NCI-H1048 (cell line): ENCODE measurements at places on chromosomes 3 and 15.

DNA sequence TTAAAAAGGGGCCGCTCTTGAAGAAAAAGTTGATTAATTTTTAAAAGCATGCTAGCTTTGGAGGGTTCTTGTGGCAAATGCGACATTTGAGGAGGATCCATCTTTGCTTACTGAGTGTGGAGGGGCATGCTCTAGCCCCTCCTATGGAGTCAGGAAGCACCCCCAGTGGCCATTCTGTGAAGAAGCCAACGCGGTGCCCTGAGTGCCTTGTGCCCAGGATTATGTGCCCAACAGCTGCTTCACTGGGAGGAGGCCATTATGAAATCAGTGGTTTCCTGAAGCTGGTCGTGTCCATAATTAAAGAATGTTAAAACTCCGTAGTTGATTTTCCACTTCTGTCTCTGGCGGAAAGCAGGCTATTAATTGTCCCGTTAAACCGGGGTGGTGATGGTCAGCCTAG lies 69.1 kb upstream of the TNFAIP8L3 start:
- no peak for DNase-seq

- DNase-seq: no peak
These were observed 1092.0 kb downstream of the NAALADL2 start for GRCh38 chr3:175951047-175951694.

- no peak for DNase-seq
These were observed 339.1 kb downstream of the SATB1 start for GRCh38 chr3:18086078-18086477.

DNA sequence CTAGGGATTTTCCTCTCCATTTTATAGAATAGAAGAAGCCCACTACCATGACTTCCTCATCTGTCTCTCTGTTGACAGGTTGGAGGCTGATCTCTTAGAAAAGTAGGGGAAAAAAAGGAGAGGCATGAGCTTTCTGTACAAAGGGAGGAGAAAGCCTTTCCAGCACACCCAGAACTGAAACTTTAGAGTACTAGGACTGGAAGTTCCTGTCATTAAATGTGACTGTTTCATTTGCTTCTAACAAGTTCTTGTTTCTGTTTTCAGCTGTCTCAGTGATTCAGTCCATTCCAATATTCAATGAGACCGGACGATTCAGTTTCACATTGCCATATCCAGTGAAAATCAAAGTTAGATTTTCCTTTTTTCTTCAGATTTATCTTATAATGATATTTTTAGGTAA lies 39.0 kb downstream of the INTS14 start:
- no peak for DNase-seq

- no peak for DNase-seq
These were observed 143.3 kb downstream of the CMSS1 start for GRCh38 chr3:99960941-99961340.

- no peak for DNase-seq
These were observed 40.5 kb upstream of the CDV3 start for GRCh38 chr3:133532951-133533350.

- DNase-seq: no peak
These were observed 338.1 kb downstream of the GAP43 start for GRCh38 chr3:115961380-115961779.

- no peak for DNase-seq
These were observed 211.6 kb downstream of the TNIK start for GRCh38 chr3:171248426-171249111.

GRCh38 chr3:113117511-113118234 lies 93.7 kb upstream of the BOC start:
- no peak for DNase-seq

GRCh38 chr3:84209474-84209873 lies 749.3 kb upstream of the CADM2 start:
- no peak for DNase-seq
